Mesenchymal stem cell (in vitro differentiated cells and primary cell): ENCODE measurements at places on chromosomes 4 and X.

DNA sequence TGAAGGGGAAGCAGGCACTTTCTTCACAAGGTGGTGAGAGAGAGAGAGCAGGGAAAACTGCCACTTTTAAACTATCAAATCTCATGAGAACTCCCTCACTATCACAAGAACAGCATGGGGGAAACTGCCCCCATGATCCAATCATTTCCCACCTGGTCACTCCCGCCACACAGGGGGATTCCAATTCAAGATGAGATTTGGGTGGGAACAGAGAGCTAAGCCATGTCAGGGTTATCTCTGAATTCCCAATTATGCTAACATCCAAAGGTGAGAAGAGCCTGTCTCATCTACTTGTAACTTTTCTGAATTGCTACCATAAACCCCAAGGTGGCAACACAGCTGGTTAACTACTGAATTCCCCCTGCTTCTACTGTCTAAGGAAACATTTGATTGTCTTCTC lies 758.5 kb downstream of the ADGRL3 start:
- no peak for DNase-seq

DNA sequence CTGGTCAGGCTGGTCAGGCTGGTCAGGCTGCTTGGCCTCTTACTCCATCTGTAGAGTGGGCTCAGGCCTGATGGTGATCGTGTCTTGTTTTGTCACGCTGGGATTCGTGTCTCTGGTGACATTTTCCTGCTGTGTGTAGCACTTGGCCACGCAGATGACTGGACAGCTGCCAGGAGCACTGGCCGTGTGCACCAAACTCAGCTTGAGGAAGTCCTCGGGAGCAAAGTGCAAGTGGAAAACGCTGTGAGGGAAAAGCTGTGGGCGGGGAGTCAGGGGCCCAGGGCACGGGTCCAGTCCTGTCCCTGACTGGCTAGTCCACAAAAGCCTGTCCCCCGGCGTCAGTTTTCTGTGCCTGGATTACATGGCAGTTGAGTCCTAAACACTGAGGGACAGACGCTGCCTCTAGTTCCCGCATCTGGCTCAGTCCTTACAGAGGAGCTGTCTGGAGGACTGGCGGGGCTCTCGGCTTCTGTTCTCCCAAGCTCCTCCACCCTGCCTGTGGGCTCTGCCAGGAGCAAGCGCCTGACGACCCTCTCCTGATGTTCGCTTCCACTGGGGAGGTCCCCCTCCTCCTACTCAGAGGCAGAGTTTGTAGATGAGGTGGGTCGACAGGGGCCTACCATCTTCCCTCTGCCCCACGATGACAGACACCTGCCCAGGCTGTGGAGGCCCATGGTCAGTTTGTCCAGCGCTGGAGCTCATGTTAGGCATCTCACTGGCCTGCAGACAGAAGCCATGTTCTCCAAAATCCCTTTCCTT lies 35.9 kb upstream of the GRPEL1 start:
- peak; percentile 54 for DNase-seq

DNA sequence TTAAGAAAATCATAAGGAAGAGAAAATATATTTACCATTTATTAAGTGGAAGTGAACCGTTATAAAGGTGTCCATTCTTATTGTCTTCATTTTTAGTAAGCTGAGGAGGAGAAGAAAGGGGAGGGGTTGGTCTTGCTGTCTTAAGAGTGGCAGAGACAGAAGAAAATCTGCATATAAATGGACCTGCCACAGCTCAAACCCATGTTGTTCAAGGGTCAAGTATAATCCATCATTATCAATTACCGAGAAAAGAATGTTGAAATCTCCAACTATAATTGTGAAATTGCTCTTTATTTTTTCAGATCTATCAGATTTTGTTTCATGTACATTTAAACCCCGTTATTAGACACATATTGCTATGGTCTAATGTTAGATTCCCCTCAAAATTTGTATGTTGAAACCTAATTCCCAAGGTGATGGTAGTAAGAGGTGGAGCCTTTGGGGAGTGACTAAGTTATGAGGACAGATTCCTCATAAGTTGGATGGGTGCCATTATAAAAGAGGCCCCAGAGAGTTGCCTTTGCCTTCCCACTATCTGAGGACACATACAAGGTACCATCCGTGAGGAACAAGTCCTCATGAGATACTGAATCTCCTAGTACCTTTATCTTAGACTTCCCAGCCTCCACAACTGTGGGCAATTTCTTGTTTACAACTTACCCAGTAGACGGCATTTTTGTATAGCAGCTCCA lies 58.5 kb upstream of the SMAD1 start:
- no peak for DNase-seq

DNA sequence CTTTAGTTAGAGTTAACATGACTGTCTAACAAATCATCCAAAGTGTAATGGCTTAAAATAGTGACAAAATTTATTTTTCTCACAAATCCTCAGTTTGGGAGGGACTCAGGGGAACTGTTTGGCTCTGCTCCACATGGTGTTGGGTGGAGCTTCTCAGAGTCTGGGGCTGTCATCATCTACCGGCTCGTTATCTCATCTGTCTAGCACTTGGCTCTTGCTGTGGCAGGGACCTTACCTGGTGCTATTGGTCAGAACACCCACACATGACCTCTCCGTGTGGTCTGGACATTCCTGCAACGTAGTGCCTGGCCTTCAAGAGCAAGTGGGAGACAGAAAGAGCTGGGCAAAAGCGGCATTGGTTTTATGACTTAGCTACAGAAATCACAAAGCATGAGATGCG lies 866.9 kb upstream of the FRG1 start:
- DNase-seq: no peak

- no peak for DNase-seq
Observed at GRCh38 chr4:83758285-83758684, 222.4 kb downstream of the GPAT3 start.

DNA sequence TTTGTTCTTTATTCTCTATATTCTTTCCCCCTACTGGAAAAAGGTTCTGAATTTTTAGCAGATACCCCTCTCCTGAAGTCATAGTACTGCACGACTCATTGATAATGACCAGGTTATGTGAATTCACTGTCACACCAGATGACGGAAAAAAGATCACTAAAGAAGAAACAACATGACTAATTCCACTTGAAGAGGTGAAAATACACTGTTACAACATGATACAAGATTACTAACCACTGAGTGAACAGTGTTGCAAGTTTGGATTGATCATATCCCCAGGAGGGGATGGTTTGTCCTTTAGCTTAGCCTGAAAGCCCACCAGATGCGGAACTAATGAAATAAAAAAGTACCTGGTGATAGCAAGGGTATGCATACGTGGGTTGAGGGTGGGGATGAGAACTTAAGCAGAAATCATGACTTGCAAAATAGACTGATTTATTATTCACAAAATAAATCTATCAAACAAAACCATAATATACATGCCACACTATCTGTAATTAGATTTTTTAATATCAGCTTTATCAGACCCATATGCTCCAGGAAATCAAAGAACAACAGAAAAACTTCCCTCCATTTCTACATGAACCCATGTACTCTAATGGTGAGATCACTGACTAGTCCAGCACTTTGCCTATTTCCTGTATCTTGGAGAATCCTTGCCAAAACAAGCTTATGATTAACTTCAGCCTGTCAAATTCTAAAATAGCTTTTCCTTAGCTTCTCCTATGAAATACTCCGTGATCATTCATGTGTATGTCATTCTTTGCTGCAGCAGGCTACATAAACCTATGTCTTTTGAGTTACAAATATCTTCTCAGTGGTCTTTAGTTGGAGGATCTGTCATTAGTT lies 257.4 kb upstream of the AGA start:
- DNase-seq: peak; percentile 6

DNA sequence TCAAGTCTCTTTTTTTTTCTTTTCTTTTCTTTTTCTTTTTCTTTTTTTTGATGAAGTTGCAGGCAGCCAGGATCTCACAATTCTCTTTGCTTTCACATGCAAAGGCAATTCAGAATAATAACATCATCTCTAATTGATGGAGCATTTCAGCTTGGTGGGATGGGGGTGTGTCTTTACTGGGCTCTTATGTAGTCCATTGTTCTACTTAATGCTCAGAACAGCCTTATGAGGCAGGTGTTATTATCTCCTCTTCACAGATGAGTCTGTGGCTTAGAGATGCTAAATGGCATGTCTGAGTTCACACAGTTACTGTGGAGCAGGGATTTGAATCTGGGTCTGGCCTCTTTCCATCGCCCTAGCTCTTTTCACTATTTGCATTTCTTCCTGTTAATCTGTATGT lies 70.2 kb downstream of the TRPC5 start:
- DNase-seq: no peak
